WTC11 (cell line): ENCODE measurements at places on chromosomes 4 and X.

DNA sequence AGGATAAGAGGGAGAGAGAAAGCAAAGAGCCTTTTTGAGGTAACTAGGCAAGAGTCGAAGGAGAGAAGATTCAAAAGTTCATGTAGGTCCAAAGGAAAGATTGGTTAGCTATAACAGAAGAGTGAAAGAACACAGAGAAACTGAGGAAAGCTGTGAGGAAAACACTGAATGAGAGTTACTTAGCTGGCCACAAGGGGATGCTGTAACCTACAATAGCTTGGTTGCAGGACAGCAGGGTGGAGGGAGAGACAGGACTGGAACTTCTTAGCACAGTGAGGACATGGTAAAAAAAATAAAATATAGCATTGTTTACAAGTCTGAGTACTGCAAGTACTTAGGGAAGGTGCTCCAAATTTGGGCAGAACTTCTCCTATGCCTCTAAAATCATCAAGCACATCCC lies 48.3 kb downstream of the RAI2 start:
- no peak for DNase-seq

DNA sequence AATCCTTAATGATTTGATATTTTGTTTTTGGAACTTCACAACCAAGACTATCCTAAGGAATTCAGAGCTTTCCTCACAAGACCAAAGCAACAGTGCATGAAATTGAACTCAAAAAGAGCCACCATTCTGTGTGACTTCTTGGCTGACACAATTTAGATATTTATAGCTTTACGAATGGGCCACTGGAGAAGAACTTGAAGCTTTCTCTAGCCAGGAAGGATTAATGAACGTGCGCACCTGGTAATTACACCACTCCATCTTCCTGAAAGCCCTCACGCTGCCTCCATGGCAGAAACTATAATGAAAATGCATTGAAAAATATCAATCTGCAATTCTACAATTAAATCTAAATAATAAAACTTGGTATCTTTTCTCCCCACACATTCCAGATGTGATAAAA lies 1057.8 kb downstream of the DMD start:
- DNase-seq: no peak

DNA sequence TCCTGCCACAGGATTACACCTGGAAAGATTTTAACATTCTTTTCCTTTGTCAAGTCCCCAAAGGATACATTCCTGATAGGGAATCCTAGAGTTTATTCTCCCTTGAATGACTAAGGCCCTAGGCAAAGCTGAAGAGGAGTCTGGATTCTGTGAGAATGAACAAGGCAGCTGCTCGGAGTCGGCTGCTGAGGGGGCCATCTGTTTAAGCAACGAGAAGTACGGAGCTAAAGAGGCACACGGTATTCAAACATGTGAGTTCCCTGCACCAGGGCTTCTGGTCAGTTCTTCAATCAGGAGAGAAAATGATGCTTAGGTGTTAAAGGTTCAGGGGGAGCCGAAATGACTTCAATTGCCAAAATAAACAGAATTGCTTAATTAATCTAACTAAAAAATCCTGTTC lies 97.6 kb downstream of the MGST2 start:
- DNase-seq: no peak

- no peak for DNase-seq
Observed at GRCh38 chr4:52852041-52852440, 10.1 kb upstream of the RASL11B start.

- no peak for DNase-seq
Observed at GRCh38 chr4:42482516-42483327, 85.4 kb downstream of the SHISA3 start.

- no peak for DNase-seq
Observed at GRCh38 chr4:185143601-185143969, 519 bp downstream of the SLC25A4 start.

DNA sequence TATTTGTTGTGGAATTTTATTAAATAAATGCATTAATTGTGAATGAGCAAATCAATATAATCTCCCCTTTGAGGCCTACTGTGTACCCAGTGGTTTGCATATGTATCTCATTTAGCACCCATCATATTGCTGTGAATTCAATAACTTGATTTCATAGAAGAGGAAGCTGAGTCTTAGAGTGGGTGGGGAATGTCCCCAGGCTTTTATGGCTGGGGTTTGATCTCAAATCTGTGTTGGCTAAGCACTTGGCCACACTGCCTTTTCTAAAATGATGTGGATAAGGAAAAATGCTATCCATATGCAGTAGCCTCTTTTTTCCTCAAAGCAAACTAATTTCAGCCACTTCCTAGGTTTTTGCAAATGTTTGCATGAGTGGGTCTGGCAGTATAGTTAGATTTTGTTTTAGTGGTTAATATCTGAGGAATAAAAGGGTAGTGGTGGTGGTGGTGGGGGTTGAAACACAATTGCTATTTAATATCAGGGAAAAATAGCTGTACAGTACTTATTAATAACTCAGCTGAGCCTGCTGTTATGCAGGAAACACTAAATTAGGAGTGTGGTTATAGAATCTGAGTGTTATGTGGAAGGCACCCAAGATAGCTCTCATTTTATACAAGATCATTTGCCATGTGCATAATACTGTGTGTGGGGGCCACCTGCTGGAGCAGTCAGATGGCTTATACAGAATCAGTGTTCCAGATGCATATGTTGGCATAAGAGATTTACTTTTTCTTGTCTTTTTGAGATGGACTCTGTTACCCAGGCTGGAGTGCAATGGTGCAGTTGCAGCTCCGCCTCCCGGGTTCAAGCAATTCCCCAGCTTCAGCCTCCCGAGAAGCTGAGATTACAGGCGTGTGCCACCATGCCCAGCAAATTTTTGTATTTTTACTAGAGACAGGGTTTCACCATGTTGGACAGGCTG lies 108.0 kb downstream of the TMEM131L start:
- no peak for DNase-seq

DNA sequence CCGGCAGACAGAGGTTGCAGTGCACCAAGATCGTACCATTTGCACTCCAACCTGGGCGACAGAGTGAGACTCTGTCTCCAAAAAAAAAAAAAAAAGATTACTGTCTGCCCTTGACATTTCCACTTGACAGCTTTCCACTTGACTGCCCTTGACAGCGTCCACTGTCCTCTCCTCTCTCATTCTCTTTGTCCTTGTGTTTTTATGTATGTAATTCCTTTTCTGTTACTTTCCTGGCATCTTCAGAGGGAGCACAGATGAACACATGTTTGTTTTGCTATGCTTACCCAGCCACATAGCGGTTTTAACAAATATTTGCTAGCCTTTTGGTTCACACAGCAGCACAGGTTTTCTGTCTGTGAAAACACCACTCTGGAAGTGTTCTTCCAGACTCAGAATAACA lies 26.2 kb downstream of the SYAP1 start:
- DNase-seq: no peak

DNA sequence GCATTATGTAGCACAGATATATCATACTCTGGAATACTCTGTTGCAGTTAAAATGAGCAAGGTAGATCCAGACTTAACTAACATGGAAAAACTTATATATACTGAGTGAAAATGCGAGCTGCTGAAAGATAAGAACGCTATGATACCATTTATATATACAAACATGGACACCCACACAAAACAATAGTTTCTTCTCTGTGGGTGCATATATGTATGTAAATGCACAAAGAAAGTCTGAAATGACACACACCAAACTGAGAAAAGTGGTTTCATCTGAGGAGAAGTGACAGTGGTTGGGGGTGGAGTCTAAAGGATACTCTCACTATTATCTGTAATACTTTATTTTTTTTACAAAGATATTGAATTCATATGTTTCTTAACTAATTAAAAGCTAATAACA lies 12.2 kb upstream of the FGF2 start:
- DNase-seq: no peak

- no peak for DNase-seq
Observed at GRCh38 chr4:173318648-173319211, 15.4 kb downstream of the HMGB2 start.

DNA sequence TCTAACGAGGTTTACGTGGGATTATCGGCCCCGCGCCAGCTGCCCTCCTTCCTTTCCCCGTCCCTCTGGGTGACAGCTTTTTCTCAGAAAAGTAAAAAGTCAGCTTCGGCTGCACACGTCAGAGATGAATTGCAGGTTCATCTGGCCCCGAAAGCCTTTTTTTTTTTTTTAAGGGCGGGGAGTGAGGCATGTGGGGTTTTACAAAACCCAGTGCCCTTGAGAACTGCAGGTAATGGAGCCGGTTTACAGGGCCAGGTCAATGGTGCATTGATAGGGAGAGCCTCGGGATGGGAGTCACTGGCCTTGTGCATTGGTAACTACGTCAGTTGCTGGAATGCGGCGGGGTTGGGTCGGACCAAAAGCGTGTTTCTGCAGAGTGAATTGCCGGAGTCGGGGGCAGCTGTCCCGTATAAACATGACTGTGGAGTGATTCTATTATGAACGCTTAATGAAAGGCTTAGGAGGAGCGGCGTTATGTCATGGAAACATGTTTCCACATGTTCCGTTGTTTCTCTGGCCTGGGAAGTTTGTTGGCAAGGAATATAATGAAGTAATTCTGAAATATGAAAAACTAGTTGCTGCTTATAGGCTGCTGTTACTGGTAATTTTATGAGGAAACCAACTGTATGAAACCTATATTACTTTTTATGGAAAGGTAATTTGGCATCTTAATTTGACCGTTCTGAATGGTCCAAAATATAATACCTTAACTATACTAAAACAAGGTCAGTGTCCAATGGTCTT lies 1.1 kb downstream of the HSPA4L start:
- DNase-seq: peak; percentile 57

GRCh38 chr4:154004507-154005170 lies 215.8 kb upstream of the SFRP2 start:
- no peak for DNase-seq

GRCh38 chr4:119977076-119977940 lies 89.3 kb downstream of the MAD2L1 start:
- no peak for DNase-seq

DNA sequence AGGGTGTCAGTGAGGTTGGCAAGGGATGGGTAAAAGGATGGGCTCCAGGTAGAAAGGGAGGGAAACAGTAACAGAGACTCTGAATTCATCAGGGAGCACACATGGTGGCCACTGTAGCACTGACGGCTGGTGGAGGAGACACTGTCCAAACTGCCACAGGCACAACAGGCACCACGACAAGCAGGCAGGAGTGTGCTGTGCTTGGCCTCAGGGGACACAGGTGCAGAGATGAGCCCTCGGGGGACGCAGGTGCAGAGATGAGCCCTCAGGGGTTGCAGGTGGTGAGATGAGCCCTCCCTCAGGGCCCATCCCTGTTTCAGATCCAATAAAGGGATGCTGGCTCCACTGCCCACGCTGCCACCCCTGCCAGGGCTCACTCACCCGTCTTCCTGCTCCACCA lies 7.6 kb downstream of the PDE6B start:
- DNase-seq: peak; percentile 1

GRCh38 chr4:165299399-165300060 lies 27.9 kb upstream of the MSMO1 start:
- DNase-seq: no peak

DNA sequence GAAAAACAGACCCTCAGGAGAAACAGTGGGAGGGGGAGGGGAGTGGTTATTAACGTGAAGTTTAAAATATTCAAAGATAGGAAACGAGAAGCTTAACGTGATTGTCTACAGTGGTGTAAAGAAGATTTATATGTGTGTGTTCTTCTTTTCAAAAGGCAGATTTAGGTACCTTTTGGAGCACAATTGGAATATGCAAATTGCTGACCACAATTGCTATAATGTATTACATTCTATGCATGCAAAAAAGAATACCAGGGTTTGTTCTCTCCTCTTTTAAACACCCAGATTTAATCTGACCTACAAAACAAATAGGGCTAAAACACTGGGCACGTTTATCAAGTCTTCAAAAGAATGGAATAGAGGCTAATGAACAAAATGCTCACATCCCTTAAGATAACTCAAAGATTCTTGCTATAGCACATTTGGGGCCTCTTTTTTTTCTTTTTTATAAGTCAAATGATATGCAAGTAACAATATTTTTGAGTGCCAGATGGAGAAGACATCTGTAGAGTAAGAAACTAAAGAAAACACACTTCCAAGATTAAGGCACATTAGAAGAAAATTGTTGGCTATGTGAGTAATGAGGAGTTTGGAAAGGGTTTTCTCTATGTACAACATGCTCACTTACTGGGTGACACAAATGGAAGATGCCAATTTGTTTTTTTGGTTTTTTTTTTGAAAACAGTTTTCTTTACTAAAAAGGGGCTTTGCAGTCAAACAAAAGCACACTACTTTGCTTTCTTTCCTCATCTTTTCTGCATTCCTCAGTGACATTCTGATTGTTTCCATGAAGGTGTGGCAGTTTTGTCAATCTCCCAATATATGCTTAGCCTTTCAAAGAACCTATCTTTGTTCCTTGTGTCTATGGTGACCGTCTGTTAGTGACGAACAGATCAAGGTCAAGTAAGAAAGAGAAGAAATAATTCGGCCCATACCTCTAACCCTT lies 240.3 kb downstream of the PALLD start:
- DNase-seq: no peak

- DNase-seq: no peak
Observed at GRCh38 chr4:182010876-182011275, 232.3 kb upstream of the TENM3 start.

DNA sequence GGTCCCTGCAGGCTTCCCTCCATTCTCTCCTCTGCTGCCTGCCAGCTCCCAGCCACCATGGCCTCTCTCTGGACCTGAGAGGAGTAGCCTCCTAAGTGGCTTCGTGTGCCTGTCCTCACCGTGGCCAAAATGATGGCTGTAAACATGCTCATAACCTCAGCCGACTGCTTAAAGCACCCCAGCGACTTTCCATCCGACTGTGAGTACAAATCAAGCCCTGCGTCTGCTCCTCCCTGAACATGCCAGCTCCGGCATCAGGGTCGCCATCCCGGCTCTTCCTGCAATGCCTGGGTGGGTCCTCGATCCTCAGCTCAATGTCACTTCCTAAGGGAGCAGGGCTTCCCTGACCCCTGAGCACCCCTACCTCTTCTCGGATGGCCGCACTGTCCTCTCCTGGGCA lies 3.3 kb upstream of the SORCS2 start:
- DNase-seq: no peak

- DNase-seq: no peak
Observed at GRCh38 chrX:9403374-9403773, 61.5 kb upstream of the TBL1X start.

GRCh38 chr4:122827879-122828601 lies 1.4 kb downstream of the FGF2 start:
- peak; percentile 83 for DNase-seq

DNA sequence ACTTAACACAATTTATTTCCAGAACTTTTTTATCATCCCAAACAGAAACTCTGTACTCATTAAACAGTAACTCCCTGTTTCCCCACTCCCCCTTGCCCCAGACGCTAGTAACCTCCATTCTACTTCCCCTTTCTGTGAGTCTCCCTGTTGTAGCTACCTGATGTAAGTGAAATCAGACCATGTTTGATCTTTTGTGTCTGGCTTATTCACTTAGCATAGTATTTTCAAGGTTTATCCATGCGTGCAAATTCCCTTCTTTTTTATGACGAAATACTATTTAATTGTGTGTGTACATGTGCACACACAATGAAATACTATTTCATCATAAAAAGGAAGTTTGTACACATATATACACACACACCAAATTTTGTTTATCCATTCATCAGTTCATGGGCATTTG lies 5.2 kb downstream of the PKD2 start:
- DNase-seq: no peak

DNA sequence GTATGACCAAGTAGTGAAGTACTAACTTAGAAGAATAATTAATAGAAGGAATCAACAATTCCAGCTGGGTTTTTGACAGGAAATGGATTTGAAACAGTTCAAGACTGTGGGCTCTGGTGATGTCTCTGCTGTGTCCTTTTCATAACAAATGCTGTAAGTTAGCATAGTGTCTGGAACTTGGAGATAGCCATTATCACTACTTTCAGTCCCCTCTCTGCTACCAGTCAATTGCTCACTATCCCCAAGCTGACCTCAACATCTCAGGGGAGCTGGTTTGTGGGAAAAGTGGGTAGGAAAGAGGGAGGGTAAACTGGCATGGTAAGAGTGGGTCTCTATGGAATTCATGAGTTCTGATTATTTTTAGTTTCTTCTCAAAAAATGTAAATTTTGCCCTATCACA lies 231.4 kb upstream of the MID1 start:
- no peak for DNase-seq
